ENCODE measurements at places on chromosomes 5 and 9.
A peak's percentile ranks its signal among the peaks of the same experiment; 100 is the strongest.

- DNase-seq, result no peak
- no peaks in the 10 kb centered on the region for H3K4me1 ChIP-seq
- H3K36me3 ChIP-seq, result no peaks in the 10 kb centered on the region
- no peak overlapping the region for H3K27ac ChIP-seq
- H3K4me3 ChIP-seq, result no peak overlapping the region
- H3K27me3 ChIP-seq, result no peaks in the 10 kb centered on the region
Measured at GRCh38 chr5:155381654-155382053, 368.1 kb downstream of the KIF4B start.

DNA sequence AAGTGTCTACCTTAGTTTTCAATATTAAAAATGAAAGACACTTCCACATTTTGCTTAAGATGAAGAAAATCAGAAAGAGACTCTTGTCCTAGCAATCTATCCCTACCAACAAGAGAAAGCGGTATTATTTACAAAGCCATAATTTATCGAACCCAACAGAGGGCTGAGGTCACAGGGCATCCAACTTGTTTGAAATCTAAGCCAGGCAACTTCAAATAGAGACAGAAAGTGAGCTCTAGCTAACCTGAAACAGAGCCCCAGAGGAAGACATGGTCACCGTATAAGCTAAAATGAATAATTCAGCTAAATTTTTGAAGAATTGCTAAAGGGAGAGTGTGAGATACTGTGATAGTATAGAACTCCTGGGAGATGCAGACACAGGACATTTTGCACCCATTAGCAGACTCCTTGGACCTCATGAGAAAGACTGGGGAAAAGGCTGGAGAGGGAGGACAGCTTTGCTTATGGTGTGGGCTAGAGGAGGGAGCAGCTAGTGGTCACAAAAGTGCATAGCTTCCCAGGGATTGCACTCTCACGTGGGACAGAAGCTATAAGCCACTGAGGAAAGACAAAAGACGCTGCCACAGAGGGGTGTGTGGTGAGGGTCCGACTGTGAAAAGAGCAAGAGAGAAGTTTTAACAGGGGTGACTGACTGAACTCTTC, 624.2 kb upstream of the GRIN3A start:
- H3K4me3 ChIP-seq, result no peak overlapping the region
- no peak for DNase-seq
- no peaks in the 10 kb centered on the region for H3K27me3 ChIP-seq
- no peak overlapping the region for H3K27ac ChIP-seq
- H3K4me1 ChIP-seq, result no peaks in the 10 kb centered on the region

DNA sequence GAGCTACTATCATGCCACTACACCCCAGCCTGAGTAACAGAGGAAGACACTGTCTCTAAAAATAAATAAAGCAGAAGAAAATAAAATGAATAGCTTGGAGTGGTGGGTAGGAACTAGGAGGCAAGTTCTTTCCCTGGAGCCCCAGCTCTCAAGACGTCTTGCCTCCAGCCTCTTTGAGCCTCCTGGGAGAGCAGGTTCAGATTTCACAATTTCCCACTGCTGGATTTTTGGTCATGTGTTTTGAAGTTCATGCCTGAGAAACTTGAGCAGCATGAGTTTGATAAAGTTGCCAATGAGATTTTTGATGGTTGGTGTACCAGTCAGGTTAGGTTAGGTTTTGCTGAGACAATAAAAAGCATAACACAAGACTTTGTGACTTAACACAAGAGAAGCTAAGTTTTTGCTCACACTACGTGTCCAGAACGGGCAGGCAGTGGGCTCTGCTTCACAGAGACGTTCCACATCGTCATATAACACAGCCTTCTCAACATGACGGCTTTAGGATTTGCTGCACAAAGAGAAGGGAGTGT, 4.1 kb upstream of the CCDC69 start:
- H3K27me3 ChIP-seq, result no peaks in the 10 kb centered on the region
- H3K27ac ChIP-seq, result no peak overlapping the region
- DNase-seq, result no peak

- no peak for DNase-seq
- no peak overlapping the region for H3K4me3 ChIP-seq
- peaks cover 20% of the 10 kb centered on the region for H3K27me3 ChIP-seq
Measured at GRCh38 chr9:115590011-115590410, 472.1 kb upstream of the TNC start.

DNA sequence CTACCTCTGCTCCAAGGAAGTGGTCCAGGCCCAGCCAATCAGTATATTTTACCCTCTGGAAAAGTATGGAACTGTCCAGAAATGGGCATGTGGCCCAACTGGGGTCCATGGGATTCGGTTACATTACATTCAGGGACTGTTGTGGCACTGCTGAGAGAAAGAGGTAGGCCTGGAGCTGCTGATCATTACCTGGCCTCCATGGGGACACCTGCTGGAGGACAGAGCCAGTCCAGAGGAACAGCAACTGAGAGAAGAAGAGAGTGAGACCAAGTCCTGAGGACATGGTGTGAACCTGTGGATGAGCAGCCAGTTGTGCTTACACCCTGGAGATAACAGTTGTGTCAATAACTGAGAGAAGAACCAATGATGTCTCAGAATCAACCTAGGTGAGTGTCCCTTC, 48.2 kb downstream of the HMHB1 start:
- H3K4me3 ChIP-seq, result no peak overlapping the region
- DNase-seq, result no peak

GRCh38 chr5:40828690-40829661, 6.0 kb downstream of the RPL37 start:
- DNase-seq, result no peak
- peak overlapping the region; percentile 36 for H3K27ac ChIP-seq
- H3K27me3 ChIP-seq, result no peaks in the 10 kb centered on the region

DNA sequence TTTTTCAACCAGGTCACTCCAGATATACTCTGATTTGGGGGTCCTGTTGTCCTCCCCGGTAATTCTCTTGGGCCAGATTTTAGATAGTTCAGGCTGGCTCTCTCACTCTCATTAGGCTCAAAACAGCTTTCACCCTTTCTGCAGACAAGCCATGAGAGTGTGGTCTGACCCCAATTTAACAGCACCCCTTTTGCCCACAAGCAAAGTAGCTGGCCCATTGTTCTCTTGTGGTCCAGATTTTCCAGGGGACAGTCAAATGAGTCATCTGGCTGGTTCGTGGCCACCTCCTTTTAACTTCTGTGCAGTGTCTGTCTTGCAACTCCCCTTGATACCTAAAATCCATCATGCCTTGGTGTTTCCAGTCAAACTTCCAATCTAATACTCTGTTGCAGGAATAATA, 16.5 kb downstream of the BHMT2 start:
- H3K27ac ChIP-seq, result no peak overlapping the region
- H3K27me3 ChIP-seq, result peaks cover 27% of the 10 kb centered on the region
- H3K4me1 ChIP-seq, result no peaks in the 10 kb centered on the region
- DNase-seq, result no peak
- H3K4me3 ChIP-seq, result no peak overlapping the region

DNA sequence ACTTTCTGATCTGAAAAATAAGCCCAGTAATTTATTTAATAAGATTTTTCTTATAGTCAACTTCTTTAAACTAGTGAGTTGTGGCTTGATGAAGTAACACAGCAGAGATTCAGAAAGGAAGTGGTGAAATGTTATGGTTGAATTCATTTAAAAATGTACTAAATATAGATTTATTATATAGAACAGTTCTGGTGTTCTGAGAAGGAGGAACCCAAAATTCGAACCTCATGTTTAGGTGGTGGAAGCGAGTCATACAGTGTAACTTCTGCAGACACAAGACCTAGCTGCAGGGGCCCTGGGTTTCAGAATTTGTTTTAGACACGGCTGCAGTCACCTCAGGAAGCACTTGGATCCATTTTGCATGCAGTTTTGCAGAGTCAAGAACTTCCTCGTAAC, 188.2 kb downstream of the TRIO start:
- H3K4me1 ChIP-seq, result peaks cover 15% of the 10 kb centered on the region
- no peaks in the 10 kb centered on the region for H3K27me3 ChIP-seq
- no peaks in the 10 kb centered on the region for H3K36me3 ChIP-seq
- peak overlapping the region; percentile 36 for H3K4me3 ChIP-seq
- no peak overlapping the region for H3K27ac ChIP-seq
- no peak for DNase-seq

GRCh38 chr5:56178823-56179222, 54.3 kb downstream of the ANKRD55 start:
- H3K4me1 ChIP-seq, result no peaks in the 10 kb centered on the region
- H3K4me3 ChIP-seq, result no peak overlapping the region
- no peak for DNase-seq

DNA sequence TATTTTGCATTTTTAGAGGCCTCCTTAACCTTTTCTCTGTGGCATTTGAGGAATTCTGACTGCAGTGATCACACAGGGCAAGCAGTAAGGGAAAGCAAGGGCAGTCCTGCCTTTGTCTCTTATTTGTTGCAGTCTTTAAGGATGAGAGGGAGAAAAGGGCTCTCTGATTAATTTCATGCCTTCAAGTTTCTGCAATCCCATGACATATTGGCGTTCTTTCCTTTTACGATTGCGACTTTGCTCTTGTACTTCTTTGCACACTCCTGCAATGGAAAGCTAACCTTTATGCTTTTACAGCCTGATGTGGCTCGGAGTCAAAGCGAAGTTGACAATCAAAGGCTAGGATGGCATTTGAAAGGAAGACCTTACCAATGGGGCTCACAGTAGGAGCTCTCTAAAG, 698.4 kb downstream of the DNAH5 start:
- H3K27ac ChIP-seq, result no peak overlapping the region
- H3K4me3 ChIP-seq, result no peak overlapping the region
- no peak for DNase-seq
- no peaks in the 10 kb centered on the region for H3K27me3 ChIP-seq
- no peaks in the 10 kb centered on the region for H3K36me3 ChIP-seq

DNA sequence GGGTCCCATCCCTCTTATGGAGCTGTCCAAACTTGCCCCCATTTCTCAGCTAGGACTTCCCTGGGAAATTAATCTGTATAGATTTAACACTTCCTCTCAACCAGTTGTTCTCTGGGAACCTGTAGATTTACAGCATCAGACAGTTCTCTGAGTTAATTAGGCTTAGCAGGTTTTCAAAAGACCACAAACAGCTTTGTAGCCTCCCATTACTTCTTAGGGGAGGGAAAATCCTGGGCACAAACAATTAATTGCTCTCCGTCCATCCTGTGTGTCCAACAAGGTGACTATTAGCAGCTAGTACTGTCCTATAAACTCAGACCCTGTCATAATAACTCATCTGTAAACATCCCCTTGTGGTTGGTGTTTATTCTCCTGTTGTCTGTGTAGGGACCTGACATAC, 197.9 kb downstream of the GOLPH3 start:
- H3K36me3 ChIP-seq, result no peaks in the 10 kb centered on the region
- DNase-seq, result no peak
- no peaks in the 10 kb centered on the region for H3K27me3 ChIP-seq
- H3K4me1 ChIP-seq, result peaks cover 6% of the 10 kb centered on the region

DNA sequence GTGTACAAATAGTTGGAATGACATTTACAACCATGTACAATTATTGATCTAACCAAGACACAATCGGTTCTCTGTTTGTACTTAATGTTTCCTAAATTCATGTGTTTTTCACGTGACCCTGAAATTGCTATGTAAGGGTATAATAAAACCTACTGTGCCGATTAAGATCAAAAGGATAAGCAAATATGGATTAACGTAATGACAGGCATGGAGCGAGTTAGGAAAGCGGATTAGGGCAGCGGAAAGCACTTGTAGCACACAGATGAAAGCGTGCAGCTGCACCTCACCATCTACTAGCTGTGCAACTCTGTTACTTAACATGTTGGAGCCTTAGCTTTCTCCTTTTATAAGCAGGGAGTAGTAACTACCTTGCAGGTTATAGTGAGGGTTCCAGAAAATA, 38.3 kb upstream of the ZFYVE16 start:
- H3K4me3 ChIP-seq, result no peak overlapping the region
- no peak for DNase-seq
- no peaks in the 10 kb centered on the region for H3K4me1 ChIP-seq
- no peaks in the 10 kb centered on the region for H3K36me3 ChIP-seq
- H3K27me3 ChIP-seq, result peaks cover 49% of the 10 kb centered on the region
- H3K27ac ChIP-seq, result no peak overlapping the region

DNA sequence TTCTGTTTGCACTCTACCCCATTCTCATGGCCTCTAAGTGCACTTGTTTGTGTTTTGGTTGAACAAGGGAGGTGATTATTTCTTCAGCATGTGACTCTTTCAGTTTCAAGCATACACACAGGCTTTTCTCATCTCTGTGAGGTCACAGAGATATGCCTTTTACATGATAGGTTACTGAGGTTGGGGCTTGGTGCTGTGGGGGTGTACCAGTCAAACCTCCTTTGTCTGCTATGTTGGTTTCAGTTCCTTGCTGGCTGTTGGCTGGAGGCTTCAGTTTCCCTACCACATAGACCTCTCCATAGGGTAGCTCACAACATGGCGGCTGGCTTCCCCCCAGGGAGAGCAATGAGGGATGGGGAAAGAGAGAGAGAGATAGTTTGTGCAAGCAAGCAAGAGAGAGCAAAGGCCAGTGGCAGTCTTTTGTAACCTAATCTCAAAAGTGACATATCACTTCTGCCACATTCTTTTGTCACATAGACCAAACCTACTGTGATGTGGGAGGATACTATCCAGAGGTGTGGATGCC, 96.7 kb upstream of the SEMA6A start:
- no peak for DNase-seq
- H3K36me3 ChIP-seq, result peaks cover 1% of the 10 kb centered on the region
- no peaks in the 10 kb centered on the region for H3K4me1 ChIP-seq
- H3K27ac ChIP-seq, result no peak overlapping the region
- no peaks in the 10 kb centered on the region for H3K27me3 ChIP-seq

DNA sequence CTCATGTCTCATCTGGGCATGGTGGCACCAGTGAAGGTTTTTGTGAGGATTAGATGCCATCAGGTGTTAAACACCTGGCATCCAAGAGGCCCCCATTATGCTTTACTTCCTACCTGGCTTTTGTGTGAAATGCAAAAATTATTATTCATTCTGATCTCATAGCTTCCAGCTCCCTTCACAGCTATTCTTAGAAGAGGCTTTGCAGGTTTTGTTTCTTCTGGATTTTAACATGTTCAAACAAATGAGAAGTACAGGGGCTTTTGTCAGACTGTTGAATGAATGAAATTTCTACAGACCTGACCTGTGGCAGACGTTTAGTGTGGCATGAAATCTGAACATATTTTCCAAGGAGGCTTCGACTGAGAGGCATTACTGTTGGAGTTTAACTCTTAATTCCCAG, 14.3 kb upstream of the CORO2A start:
- peaks cover 1% of the 10 kb centered on the region for H3K36me3 ChIP-seq
- H3K27ac ChIP-seq, result no peak overlapping the region
- H3K27me3 ChIP-seq, result no peaks in the 10 kb centered on the region
- no peak overlapping the region for H3K4me3 ChIP-seq
- H3K4me1 ChIP-seq, result no peaks in the 10 kb centered on the region

DNA sequence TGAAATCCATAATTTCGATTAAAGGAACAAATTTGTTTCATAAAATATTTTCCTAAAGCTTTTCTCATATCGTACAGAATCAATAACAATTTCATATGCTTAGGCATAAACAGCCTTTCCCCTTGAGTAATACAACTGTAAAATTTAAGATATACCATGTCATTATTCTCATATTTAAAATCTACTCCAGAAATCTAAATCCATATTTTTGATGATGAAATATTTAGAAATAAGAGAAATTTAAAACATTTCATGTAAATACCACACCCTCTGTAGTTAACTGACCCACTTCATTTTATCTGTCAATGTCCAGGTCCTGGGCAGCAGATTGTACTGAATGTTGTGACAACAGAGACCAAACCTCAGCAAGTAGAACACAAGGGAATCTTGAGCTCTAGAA, 5.1 kb downstream of the POC5 start:
- DNase-seq, result no peak
- no peak overlapping the region for H3K27ac ChIP-seq
- peaks cover 45% of the 10 kb centered on the region for H3K4me1 ChIP-seq
- H3K36me3 ChIP-seq, result peaks cover 25% of the 10 kb centered on the region
- no peaks in the 10 kb centered on the region for H3K27me3 ChIP-seq
- no peak overlapping the region for H3K4me3 ChIP-seq

GRCh38 chr5:14118551-14119320, 24.4 kb upstream of the TRIO start:
- no peaks in the 10 kb centered on the region for H3K36me3 ChIP-seq
- DNase-seq, result no peak
- no peaks in the 10 kb centered on the region for H3K27me3 ChIP-seq
- H3K4me1 ChIP-seq, result no peaks in the 10 kb centered on the region
